NCI-H446 (cell line): ENCODE measurements at places on chromosomes 13 and 19.

DNA sequence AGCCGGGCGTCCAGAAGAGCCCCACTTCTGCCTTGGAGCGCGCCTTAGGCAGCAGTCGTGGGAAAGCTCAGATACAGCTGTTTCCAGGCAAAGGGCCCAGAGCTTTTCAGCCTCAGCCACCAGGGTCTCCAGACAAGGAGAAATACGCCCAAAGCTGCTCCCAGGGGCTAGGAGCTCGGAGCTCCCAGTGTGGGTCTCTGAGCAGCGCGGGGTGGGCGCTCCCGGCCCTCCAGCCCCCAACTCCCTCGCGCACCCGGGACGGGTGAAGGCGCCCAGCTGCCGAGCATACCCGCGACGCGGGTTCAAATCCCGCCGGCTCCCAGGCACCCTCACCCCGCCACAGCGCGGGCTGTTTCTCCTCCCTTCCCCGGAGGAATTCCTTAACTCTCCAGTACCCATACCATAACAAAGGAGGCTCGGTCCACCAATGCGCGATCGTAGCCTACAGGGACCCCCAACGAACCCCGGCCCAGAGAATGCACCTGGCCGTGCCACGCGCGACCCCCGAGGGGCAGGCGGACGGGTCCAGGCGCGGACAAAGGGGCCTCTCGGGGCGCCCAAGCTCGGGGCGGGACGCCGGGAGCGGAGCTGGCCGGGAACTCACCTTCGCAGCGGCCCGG is 507 bp downstream of the COL4A1 start:
- DNase-seq, result no peak

GRCh38 chr19:55041244-55041626 is 3.2 kb upstream of the GP6 start:
- DNase-seq, result no peak

DNA sequence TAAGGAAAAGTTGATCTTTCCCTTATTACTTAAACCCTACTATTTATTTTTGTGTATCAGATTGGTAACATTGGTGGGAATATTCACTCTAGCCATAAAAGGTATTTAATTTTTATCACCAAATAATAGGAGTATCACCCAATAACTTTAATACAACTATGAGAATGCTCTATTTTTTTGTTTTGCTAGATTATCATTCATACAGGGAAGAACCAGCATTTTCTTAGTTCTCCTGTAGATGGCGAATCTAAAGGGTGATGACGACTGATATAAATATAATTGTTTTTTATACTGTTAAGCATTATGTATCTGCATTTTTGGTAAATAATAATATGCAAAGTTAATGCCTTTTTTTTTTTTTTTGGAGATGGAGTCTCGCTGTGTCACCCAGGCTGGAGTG is 7.9 kb upstream of the FRY start:
- no peak for DNase-seq

- DNase-seq, result no peak
Observed at GRCh38 chr19:55369653-55370304, 484 bp downstream of the IL11 start.

DNA sequence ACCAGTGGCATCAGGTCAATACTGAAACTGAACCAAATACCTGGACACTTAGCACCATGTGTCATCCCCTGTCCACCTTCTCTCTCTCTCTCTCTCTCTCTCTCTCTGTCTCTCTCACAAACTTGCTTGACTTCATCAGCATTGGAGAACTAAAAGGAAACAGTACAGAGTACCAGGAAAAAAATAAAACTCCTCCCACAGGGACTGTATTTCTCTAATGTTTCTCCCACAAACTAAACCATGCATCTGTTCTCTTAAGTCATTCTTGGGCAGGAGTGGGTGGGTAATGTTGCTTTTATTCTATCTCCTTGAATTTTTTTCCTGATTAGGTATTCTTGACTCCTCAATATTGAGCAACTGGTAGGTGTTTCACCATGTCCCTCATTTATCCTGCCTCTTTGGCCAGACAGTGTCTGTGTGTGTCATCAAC is 112.9 kb upstream of the CACNA1A start:
- no peak for DNase-seq
